ENCODE measurements at places on chromosomes 16 and 17.
A peak's percentile ranks its signal among the peaks of the same experiment; 100 is the strongest.

- peaks cover 9% of the 10 kb centered on the region for H3K36me3 ChIP-seq
- peaks cover 2% of the 10 kb centered on the region for H3K27me3 ChIP-seq
- H3K4me1 ChIP-seq, result peaks cover 33% of the 10 kb centered on the region
- H3K27ac ChIP-seq, result peak overlapping the region; percentile 92
- peak; percentile 82 for DNase-seq
- H3K4me3 ChIP-seq, result peak overlapping the region; percentile 88
These were observed 2.5 kb upstream of the LASP1 start for GRCh38 chr17:38867179-38867967.

- DNase-seq, result no peak
- H3K4me1 ChIP-seq, result peaks cover 79% of the 10 kb centered on the region
- peaks cover 15% of the 10 kb centered on the region for H3K36me3 ChIP-seq
These were observed 46.1 kb downstream of the CYTH1 start for GRCh38 chr17:78735832-78736525.

GRCh38 chr16:11726008-11726407, 16.6 kb downstream of the TXNDC11 start:
- no peaks in the 10 kb centered on the region for H3K27me3 ChIP-seq
- H3K27ac ChIP-seq, result no peak overlapping the region
- H3K4me1 ChIP-seq, result peaks cover 27% of the 10 kb centered on the region

GRCh38 chr17:56392321-56392720, 201.2 kb upstream of the NOG start:
- no peak overlapping the region for H3K4me3 ChIP-seq
- H3K36me3 ChIP-seq, result no peaks in the 10 kb centered on the region
- no peaks in the 10 kb centered on the region for H3K27me3 ChIP-seq
- no peaks in the 10 kb centered on the region for H3K4me1 ChIP-seq

- no peak overlapping the region for H3K27ac ChIP-seq
- no peak overlapping the region for H3K4me3 ChIP-seq
These were observed 48.4 kb downstream of the MPRIP start for GRCh38 chr17:17090642-17091103.

DNA sequence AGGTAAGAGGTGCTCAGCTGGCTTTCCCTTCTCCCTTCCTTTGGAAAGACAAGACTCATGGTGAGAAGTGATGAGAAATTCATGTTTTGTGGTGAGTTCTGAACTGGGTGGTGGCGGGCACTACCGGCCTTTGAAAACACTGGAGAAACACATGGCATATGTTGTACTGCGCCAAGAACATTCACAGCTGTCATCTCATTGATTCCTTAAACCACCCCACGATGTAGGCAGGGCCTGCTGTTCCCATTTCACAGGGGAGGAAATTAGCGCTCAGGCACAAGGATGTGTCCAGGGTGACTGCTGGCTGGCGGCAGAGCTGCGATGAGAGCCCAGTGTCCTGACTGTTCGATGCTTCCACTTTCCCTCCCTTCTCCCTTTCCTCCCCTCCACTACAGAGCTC, 1.6 kb upstream of the DOC2B start:
- no peak overlapping the region for H3K27ac ChIP-seq
- no peak overlapping the region for H3K4me3 ChIP-seq
- DNase-seq, result no peak
- H3K4me1 ChIP-seq, result peaks cover 23% of the 10 kb centered on the region

DNA sequence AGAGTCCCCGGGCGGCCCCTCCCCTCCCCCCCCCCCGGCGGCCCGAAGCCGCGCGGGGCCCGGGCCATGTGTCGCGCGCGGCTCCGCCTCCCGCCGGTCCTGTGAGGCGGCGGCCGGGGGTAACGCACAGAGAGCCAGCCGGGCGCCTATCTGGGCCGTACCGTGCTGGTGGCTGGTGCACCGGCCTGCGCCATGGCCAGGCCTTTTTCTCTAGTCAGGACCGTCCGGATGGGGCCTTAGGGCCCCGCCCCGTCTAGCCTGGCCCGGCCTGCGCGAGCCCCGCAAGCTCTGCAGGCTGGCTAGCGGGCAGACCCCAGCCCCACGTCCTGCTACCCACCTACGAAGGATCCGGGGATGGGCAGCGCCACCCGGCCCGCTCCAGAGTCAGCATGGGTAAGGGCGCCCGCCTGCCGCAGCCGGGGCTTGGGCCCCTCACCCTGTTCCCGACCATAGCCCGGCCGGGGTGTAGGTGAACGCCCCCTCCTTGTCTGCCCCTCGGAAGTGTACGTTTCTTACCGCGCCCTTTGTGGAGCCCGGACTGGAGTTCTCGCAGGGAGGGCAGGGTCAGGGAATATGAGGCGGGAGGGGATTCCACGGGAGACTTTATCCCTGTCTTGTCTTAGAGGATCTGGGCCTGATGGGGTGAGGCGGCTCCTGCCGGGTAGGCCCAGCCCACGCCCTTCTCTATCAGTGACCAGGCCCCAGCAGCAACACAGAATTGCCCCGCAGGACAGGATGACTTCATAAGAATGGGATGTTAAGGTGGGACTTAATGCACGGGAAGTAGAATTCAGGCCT, at the start of gene CENPT:
Gene CENPT, minus strand, starts transcription at position 630 of the 798 bp plus-strand sequence. CDS start 13,834 bp downstream, outside the sequence.
- H3K27me3 ChIP-seq, result no peaks in the 10 kb centered on the region
- DNase-seq, result peak; percentile 47
- peak within 1 kb of the TSS; percentile 91 for H3K27ac ChIP-seq

GRCh38 chr16:84518804-84519341, 14.4 kb upstream of the MEAK7 start:
- H3K27me3 ChIP-seq, result no peaks in the 10 kb centered on the region
- peak overlapping the region; percentile 96 for H3K27ac ChIP-seq
- peak; percentile 96 for DNase-seq
- peaks cover 95% of the 10 kb centered on the region for H3K4me1 ChIP-seq

DNA sequence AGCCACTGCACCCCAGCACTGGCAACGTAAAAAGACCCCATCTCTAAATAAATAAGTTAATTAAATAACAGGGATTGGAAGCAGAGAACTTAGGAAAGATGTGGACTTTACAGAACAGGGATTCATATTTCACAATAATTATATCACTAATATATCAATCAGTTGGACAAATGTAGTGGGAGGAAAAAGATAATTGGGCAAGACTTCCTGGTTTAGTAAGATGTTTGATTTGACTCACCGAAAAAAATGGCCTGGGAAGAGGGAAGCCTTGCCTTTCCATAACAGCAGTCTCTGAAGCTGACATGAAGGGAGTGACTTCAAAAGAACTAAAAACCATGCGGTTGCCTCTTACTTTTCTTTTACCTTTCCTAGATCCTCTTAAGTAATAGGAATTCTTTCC, 15.2 kb upstream of the C17orf78 start:
- DNase-seq, result no peak
- H3K27me3 ChIP-seq, result no peaks in the 10 kb centered on the region
- H3K27ac ChIP-seq, result no peak overlapping the region
- no peak overlapping the region for H3K4me3 ChIP-seq

GRCh38 chr17:81538651-81539570, 10.7 kb downstream of the FSCN2 start:
- peaks cover 14% of the 10 kb centered on the region for H3K27me3 ChIP-seq
- no peaks in the 10 kb centered on the region for H3K36me3 ChIP-seq
- DNase-seq, result no peak
- no peak overlapping the region for H3K27ac ChIP-seq

DNA sequence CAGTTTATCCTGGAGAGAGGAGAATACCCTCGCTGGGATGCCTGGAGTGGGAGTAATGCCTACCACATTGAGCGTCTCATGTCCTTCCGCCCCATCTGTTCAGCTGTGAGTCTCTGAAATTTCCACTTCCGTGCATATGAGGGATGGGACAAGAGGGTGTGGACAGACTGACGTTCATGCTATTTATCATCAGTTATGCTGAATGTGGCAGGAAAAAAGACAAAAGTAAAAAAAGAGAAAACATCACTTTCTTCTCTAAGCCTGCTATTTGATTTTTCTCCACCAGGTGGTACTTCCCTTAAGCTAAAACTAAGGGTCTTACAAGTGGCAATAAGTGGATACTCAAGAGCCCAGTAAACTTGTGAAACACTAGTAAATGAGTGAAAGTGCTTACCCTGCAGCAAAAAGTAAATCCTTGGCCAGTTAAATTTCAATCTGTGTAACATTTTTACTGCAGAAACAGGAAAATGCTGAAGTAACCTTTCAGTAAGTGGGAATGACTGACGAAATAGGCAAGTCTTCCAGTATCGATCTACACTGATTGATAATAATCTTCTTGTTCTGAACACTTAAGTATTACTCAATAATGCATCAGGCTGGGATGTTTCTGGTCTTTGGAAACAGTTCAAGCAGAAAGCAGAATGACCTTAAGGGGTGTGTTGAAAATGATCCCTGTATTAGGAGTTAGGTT, 5.6 kb downstream of the CRYBA1 start:
- peaks cover 3% of the 10 kb centered on the region for H3K4me1 ChIP-seq
- no peak overlapping the region for H3K4me3 ChIP-seq
- H3K27ac ChIP-seq, result no peak overlapping the region

- peaks cover 20% of the 10 kb centered on the region for H3K27me3 ChIP-seq
- H3K27ac ChIP-seq, result no peak overlapping the region
- no peaks in the 10 kb centered on the region for H3K36me3 ChIP-seq
- DNase-seq, result no peak
- H3K4me1 ChIP-seq, result peaks cover 21% of the 10 kb centered on the region
These were observed 1.7 kb upstream of the ITPRIPL2 start for GRCh38 chr16:19112099-19112407.

DNA sequence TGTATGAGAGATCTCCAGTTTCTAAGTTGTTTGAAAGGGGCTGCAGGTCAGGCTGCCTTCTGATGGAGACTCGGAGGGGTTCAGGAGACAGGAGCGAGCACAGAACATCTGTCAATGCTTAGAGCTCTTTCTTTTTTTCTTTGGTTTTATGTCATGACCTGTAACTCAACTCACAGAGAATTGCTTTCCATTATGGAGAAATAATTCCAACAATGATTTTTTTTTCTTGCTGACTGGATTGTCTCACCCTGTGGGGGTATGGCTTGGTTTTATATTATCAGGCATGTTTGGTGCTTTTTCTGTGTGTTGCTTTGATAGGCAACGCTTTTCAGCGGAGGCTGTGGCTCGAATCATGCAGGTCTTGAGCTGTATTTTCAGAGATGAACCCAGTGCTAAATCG, 10.7 kb upstream of the KCNJ2 start:
- H3K4me3 ChIP-seq, result no peak overlapping the region
- no peaks in the 10 kb centered on the region for H3K4me1 ChIP-seq
- no peak overlapping the region for H3K27ac ChIP-seq
- peaks cover 10% of the 10 kb centered on the region for H3K27me3 ChIP-seq
- DNase-seq, result no peak

DNA sequence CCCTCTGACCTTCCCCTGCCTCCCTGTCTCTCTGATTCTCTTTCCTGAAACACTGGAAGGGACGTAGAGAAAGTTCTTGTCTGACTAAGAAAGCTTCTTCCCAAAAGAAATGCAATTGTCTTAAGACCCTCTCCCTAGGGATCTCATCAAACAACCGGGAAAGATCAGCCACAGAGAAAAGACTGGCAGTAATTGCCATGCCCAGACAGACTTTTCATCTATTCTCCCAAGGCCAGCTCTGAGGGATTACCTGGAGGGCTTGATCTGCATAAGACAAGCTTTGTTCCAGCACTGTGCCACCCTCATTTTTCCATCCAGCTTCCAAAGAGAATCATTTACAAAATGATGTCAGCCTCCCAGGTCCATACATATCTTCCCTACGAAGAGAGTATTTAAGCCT, 38.8 kb upstream of the HS3ST3A1 start:
- H3K36me3 ChIP-seq, result no peaks in the 10 kb centered on the region
- no peak overlapping the region for H3K4me3 ChIP-seq
- H3K4me1 ChIP-seq, result no peaks in the 10 kb centered on the region
- no peak for DNase-seq

DNA sequence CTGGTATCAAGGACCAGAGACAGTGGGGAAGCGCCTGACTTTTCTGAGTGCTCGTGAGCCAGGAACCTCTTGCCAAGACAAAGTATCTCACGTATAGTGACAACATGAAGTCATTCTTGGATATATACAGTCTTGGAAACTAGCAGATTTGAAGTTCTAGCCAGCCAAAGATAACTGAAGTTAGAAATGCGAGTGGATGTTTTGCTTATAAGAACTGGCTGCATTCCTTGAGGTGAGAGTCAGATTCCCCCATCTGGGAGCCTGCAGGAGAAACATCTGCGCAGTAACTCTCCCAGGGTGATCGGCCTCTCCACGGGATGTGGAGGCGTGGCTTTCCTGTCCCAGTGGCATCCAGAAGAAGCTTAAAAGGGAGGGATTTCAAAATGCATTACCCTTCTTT, 89.8 kb downstream of the SHISA6 start:
- H3K27me3 ChIP-seq, result no peaks in the 10 kb centered on the region
- H3K36me3 ChIP-seq, result no peaks in the 10 kb centered on the region
- no peak overlapping the region for H3K4me3 ChIP-seq
- no peaks in the 10 kb centered on the region for H3K4me1 ChIP-seq

DNA sequence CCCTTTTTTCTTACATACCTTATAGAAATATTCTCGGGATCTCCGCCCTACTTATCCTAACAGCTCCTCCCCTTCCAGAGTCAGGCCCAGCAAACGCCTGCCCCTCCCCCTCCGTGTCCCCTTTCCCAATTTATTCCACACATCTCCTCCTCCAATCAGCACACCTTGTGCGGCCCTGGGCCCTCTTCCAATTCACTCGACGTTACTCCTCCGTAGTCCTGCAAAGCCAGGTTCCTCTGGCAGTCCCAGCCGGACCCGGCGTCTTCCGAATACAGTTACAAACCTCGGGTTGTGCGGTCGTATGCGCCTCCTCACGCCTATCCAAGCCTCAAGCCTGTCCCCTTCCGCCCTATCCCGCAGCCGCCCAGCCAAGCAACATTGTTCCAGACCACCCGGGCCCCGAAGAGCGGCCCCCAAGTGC, 677 bp downstream of the CBX1 start:
- DNase-seq, result no peak
- peak overlapping the region; percentile 88 for H3K27ac ChIP-seq
- H3K4me3 ChIP-seq, result peak overlapping the region; percentile 91
- H3K27me3 ChIP-seq, result no peaks in the 10 kb centered on the region
- H3K4me1 ChIP-seq, result peaks cover 52% of the 10 kb centered on the region
